ENCODE measurements at places on chromosomes 5 and 9.

DNA sequence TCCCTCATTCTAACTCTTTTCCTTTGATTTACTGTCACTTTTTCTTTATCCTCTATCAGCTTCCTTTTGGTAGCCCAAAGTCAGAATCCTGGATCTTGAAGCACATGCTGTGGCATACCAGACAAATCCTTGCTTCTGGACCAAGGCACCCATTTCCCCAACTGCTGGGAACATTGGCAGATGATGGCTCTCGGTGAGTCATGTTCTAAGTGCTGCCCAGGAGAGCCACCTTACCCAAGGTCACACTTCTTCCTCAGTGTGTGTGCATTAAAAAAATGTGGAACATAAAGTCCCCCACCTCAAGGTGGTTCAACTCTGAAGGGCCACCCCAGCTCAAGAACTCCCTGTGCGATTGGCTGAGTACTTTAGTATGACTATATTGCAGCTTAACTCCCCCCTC, 141.4 kb upstream of the PUM3 start:
- DNase-seq, result no peak

DNA sequence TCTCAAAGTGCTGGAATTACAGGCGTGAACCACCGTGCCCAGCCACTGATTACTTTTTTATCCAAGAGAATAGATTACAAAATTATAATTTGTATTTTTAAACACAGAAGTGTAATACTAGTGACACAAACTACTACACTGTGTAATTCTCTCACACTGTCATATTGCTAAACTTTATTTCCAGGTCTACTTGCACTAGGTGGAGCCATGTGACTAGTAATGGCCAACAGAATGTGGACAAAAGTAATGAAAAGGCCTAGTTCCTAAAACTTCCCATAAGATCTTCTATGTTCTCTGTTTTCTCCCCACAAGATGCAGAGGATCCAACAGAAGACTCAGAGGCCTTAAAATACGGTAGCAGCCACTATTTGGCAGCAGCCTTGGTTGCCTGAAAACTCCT, 27.3 kb downstream of the NADK2 start:
- DNase-seq, result no peak

DNA sequence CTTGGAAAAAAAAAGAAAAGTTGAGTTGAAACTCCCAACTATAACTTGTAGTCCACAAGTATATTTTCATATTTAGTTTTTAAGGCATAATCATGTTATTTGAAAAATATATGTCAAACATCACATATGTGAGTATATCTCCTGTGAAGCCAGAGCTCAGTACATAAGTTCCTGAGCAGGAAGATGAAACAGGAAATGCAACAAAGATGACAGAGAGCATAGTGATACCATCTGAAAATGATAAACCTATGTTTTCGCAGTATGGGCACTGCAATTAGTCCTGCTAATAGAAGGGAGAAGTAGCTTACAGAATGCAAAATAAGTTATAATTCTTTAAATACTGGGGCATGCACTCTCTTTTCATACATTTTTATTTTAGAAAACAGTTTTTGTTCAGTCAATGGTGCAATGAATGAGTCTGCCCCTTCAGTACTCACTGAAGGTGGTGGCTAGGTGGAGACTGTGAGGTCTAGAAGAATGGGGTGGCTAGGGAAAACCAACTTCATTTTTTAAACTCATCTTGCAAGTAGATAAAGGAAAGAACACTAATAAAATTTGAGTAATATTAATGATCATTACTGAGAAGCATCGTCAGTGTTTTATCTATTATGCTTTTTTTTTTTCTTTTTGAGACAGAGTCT, 54.1 kb upstream of the FYB1 start:
- no peak for DNase-seq

GRCh38 chr9:129338724-129339430, 160.8 kb upstream of the IER5L start:
- DNase-seq, result no peak

DNA sequence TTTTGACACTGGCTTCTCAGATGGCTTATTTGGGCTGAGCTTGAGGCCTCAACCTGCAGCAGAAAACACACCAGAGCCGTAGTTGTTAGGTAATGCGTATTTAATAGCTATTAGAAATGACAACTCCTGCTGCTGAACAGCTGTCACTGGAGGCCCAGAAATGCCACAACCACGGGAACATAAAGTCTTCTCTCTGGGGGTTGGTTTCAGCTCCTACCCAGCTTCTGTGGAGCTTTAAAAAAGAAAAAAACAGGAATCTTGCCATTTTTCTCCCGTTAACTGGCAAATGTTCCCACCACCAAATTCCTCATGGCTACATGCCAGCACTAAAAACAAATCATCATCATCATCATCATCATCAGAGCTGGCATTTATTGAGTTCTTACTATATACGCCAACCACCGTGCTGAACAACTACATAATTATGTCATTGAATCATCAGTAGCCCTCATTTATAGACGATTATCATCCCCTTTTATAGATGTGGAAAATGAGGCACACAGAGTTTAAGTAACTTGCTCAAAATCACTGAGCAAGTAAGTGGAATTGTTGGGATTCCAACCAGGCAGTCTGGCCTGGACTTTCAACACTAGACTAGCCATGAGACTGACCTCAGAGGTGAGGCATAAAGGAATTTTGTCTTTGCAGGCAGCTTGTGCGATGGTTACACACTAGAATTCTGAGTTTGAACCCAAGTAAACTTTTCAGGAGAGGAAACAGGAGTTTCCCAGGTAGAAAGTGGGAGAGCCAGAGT, 185.3 kb upstream of the WWC1 start:
- no peak for DNase-seq

DNA sequence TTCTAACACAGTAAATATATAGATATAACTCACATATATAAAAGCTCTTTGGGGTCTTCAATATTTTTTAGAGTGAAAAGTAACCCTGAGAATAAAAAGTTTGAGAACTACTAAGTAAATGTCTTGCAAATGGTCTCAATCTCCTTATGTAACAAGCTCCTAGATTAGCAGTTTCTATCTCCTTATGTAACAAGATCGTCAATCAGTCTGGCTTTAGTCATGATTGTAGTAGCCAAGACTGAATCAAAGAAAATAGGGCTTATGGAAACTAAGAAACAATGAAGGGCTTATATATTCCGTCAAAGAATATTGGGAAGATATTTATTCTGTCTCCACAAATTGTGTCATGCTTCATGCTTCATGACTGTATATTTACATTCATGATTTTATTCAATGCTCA, 22.4 kb upstream of the FREM1 start:
- no peak for DNase-seq

Measured in GM18507 (cell line).